NCI-H526 treated with DMSO at 0.1 percent for 48 hours (cell line): ENCODE measurements at places on chromosomes 11 and 22.

- DNase-seq, result no peak
Observed at GRCh38 chr11:1447845-1448825, 38.4 kb downstream of the MOB2 start.

- no peak for DNase-seq
Observed at GRCh38 chr11:119608781-119609180, 120.2 kb downstream of the NECTIN1 start.

DNA sequence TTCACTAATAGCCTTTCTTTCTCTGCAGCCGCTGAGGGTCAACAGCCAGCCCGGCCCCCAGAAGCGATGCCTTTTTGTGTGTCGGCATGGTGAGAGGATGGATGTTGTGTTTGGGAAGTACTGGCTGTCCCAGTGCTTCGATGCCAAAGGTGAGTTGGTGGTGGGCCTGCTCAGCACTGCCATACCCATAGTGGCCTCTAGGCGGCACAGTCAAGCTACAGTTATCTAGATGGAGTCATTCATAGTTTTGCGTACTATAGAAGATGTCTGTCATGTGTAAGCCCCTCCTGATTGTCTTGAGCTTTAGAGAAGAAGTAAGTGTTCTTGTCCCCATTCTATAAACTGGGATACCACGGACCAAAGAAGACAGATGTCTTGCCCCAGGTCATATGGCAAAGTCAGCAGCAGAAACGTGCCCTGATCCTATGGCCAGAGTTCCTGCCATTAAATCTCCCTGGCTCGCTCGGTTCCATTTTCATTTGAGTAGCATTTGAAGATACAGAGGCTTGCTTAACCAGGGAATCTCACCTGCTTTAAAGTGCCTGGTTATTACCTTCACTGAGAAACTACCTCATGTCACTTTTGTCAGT lies 42.1 kb upstream of the CRTAM start:
- DNase-seq, result no peak

DNA sequence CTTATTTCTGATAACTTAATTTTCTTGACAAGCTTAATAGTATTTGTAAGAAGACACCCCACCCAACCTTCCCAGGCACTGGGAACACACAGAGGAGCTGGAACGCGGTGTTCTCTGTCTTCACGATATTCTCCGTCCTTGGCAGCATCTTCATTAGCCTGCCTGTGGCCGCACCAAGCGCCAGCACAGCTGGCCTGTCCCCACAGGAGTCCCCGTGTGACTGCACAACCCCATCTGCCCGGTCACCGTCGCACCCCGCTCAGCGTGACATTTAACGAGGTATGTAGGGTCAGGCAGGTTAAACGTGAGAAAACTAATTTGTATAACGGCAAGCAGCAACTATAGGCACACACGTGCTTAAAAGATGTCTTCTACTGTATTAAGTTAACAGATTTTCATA lies 293.3 kb downstream of the BRD1 start:
- no peak for DNase-seq

GRCh38 chr11:77063407-77063806 lies 3.4 kb upstream of the CAPN5 start:
- DNase-seq, result no peak
